Activated CD8-positive, alpha-beta memory T cell treated with anti-CD3 and anti-CD28 coated beads, Interleukin-2, amount 10 ng/mL, durations not matched to agents 7 days and 5 days (primary cell): ENCODE measurements at places on chromosomes 1 and 21.

DNA sequence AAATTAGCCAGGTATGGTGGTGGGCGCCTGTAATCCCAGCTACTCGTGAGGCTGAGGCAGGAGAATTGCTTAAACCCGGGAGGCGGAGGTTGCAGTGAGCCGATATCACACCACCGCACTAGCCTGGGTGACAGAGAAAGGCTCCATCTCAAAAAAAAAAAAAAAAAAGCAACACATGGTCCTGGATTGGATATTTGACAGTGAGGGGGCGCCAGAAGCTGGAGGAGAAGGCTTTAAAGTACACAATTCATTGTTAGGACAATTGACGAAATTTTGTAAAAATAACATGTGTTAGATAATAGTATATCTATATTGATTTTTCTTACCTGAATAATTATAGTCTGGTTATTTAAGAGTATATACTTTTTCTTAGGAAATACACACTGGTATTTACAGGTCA is 50.2 kb upstream of the USP25 start:
- H3K4me1 ChIP-seq, result peaks cover 12% of the 10 kb centered on the region
- no peak overlapping the region for H3K4me3 ChIP-seq
- H3K27ac ChIP-seq, result no peak overlapping the region
- H3K27me3 ChIP-seq, result no peaks in the 10 kb centered on the region
- H3K36me3 ChIP-seq, result no peaks in the 10 kb centered on the region

- H3K27ac ChIP-seq, result no peak overlapping the region
- H3K4me3 ChIP-seq, result no peak overlapping the region
- DNase-seq, result no peak
- peaks cover 6% of the 10 kb centered on the region for H3K4me1 ChIP-seq
- H3K36me3 ChIP-seq, result no peaks in the 10 kb centered on the region
Measured at GRCh38 chr1:205137901-205138300, 16.1 kb upstream of the RBBP5 start.

DNA sequence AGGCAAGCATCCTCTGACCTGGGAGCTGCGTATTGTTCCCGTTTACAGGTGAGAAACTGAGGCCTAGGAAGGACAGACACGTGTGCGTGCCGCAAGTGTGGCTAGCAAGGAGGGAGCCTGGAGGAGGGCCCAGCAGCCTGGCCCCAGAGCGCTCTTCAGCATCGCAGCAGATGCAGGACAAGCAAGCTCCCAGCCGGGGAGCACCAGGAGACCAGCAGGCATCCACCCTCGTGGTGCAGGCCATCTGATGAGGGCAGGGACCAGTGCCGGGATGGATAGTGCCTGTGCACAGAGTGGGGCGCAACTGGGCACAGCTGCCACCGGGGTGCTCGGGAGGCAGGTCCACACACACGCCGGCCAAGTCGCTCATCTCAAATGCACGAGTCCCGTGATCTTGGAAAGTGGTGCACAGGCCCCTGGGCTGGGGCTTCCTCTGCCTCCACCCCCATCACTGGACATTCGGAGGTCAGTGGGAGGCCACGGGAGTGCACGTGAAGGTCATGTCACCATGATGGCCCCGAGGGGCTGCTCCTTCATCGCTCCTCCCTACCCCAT is 55.1 kb downstream of the COL18A1 start:
- H3K27ac ChIP-seq, result no peak overlapping the region
- no peaks in the 10 kb centered on the region for H3K36me3 ChIP-seq
- no peak for DNase-seq

DNA sequence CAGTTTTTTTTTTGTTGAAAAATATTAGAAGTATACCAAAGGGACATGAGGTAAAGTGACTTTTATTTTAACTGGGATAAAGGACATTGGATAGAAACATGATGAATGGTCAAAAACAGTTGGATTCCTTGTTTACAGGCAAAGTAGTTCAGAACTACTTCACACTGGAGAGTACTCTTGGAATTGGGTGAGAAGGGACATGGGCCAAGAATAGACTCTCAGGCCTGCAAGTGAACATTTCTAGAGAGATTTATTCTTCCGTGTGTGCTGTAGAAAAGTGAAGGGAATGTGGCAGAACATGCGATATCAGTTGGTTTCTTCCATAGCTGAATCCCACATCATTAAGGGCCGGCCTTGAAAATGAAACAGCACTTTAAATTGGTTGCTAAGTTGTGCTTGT is 290.5 kb downstream of the ADGRL2 start:
- H3K36me3 ChIP-seq, result no peaks in the 10 kb centered on the region
- no peak for DNase-seq
- no peaks in the 10 kb centered on the region for H3K27me3 ChIP-seq
- H3K4me1 ChIP-seq, result no peaks in the 10 kb centered on the region

DNA sequence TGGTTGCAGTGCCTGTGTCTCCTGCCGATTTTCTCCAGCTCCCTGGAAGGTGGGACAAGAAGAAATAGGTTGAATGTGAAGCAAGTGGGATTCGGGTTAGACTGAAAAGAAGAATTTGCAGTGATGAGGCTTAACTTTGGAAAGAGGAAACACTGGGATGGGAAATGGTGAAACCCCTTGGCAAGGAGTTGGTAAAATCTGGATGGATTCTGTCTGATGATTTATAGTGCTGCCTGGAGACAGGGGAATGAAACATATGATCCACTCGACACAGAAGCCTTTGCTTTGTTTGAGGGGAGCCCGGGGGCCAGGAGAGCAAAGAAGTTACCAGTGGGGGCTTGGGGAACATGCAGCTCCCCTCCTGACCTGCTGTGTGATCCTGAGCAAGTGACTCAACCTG is 67.2 kb downstream of the UBIAD1 start:
- no peak for DNase-seq
- no peak overlapping the region for H3K4me3 ChIP-seq
- H3K27me3 ChIP-seq, result peaks cover 39% of the 10 kb centered on the region
- no peaks in the 10 kb centered on the region for H3K36me3 ChIP-seq
- peaks cover 7% of the 10 kb centered on the region for H3K4me1 ChIP-seq

- H3K27ac ChIP-seq, result peak overlapping the region; percentile 63
- H3K4me3 ChIP-seq, result no peak overlapping the region
- DNase-seq, result peak; percentile 49
- no peaks in the 10 kb centered on the region for H3K36me3 ChIP-seq
- no peaks in the 10 kb centered on the region for H3K27me3 ChIP-seq
- peaks cover 9% of the 10 kb centered on the region for H3K4me1 ChIP-seq
Measured at GRCh38 chr21:25934771-25935224, 200.0 kb downstream of the GABPA start.
